Astrocyte of the spinal cord (primary cell): ENCODE measurements at places on chromosomes 4 and X.

GRCh38 chr4:83929550-83929949, 393.6 kb downstream of the GPAT3 start:
- no peak for DNase-seq

GRCh38 chr4:84496331-84496705, 2.8 kb downstream of the NKX6-1 start:
- DNase-seq, result peak; percentile 38

- peak; percentile 43 for DNase-seq
Measured at GRCh38 chrX:92247076-92247475, 467.9 kb downstream of the PCDH11X start.

DNA sequence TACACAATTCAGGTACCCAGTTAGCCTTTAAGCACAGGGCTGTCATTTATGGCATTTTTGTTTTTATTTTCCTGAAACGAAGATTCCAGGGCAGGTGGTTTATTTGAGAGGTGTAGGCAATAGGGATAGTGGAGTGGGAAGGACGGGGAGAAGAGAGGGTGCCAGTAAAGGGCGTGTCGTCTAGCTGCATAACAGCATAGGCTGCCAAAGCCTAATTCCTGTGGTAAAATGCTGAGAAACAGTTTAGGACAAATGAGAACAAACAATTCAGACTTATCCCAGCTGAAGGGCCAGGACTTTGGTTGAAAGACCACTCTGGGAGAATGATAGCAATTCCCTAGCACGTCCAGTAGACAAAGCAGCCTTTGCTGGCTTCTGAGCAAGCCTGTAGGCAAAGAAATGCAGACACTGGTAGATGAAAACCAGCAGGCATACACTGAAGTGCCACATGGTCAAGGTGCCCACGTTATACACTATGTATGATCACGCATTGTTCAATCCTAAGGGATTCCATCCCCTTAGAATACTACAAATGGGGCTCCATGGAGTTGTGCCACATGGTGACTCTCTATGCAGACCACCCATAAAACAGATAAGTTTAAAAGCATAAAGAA, 70.6 kb downstream of the PKD2 start:
- peak; percentile 54 for DNase-seq

GRCh38 chrX:103540145-103540544, 20.9 kb upstream of the RAB40A start:
- DNase-seq, result peak; percentile 39

DNA sequence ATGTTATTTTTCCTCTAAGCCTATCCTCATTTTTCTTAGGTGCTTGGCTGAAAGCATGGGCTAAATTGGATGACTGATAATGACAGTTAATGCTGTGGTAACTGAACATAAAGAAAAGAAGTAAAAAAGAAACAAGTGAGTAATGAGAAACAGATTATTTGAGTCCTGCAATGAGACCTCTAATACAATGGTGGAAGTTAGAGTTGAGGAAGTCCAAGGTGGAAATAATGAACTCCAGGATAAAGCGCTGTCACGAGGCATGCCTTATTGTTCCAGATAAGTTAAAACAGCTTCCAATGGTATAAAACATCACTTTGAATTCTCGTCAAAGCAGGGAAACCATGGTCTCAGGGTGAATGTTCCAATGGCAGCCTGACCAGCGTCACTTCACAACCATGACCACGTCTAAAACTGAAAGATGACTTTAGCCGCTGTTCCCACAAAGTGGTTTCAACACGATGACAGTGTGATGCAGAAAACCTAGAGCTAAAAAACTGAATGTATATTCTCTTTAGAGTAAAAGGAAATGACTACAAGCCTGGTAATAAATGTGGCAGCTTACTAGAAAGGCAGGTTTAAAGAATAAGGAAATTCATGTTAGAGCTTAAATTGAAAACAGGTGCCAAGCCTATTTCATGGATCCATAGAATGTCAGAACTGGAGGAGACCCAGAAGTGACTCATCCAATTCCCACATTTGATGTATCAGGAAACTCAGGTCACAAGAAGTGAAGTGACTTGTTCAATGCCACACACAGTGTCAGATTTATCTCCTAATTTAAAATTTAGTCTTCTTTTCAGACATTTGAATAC, 202.6 kb upstream of the GYPA start:
- DNase-seq, result peak; percentile 58

DNA sequence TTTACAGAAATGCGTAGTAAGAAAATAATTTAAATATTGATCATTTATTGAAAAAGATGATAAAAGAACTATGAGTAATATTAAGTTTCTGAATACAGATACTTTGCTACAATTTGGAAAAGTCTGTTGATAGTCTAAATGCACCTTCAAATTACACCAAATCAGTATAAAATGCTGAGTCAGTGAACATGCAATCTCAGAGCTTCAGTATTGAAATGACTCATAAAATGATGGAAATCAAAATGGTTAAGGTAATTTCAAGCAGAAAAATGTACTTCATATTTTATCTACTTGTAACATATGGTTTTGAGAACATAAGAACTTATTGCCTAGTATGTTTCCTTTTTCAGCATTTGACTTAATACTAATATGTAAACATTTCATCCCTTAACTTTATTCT, 448.2 kb downstream of the PCDH10 start:
- DNase-seq, result no peak

DNA sequence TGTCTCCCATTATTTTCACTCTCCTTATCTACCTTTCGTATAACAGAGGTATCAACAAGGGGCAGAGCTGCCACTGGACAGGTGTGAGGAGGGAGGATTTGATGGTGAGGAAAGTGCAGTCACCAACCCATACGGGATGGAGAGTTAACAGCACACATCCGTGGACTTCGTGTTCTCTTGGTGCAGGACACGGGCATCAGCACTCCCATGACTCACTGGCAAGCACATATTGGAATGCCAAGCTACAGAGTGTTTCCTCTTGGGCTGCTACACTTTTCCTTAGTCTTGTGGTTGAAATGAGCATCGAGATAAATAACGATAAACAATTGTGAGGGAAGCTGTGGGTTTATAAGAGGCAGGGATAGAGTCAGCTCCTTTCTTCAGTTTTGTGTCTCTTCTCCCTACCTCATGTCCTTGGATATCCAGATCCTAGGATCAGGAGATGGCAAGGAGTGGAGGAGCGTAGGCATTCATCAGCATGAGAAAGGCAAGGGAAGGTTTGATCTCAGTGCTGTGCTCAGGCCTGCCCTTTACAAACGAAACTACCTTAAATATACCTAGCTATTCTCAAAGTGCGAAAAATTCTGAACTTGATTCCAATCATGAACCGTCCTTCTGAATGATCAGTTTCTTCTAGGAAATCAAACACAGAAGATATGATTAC, 96.3 kb downstream of the ZNF827 start:
- peak; percentile 32 for DNase-seq

- DNase-seq, result no peak
Measured at GRCh38 chr4:156898373-156899117, 73.1 kb downstream of the PDGFC start.

GRCh38 chrX:29687687-29688086, 527.7 kb upstream of the MAGEB2 start:
- DNase-seq, result peak; percentile 64

GRCh38 chrX:151402719-151403390, 5.8 kb downstream of the VMA21 start:
- no peak for DNase-seq

DNA sequence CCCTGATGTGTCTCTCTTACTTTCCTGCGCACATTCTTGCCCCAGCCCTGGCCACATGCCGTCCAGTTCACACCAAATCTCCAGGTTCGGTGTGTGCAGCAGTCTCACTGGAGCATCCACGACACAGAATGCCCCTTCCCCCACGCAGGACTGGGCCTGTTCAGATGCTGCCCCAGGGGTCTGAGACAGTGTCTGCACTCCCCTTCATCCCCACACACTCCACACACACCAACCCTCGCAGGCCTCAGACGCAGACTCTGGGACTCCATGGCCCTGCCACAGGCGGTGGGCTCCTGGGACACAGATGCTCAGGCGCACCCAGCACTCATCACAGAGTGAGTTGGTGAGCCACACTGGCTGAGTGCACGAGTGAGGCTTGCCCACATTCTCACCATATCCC, 83.9 kb downstream of the AFAP1 start:
- no peak for DNase-seq
